Stimulated activated CD8-positive, alpha-beta memory T cell treated with anti-CD3 and anti-CD28 coated beads, Interleukin-4, amount 100 ng/mL, for 24 hours (primary cell): ENCODE measurements at places on chromosomes 5 and 9.

DNA sequence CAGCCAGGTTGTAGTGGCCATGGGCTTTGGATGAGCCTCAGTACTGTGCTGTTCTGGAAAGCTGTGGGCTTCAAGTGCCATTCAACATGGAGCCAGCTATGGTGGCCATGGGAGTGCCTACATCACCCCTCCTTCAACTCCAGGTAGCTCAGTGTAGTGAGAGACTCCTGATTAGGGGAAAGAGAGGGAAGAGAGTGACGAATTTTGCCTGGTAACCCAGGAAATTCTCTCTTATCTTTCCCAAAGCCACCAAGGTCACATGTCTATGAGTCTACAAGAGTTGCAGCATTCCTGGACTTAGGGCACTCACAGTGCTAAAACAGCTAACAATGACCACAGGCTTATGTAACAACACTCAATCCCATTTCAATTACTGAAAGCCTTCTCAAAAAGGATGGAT, 81.7 kb upstream of the SPTLC1 start:
- no peak for DNase-seq

GRCh38 chr5:124511791-124512190, 234.6 kb downstream of the ZNF608 start:
- no peak for DNase-seq

- DNase-seq = no peak
These were observed 342.5 kb downstream of the SPATA31D1 start for GRCh38 chr9:82331079-82331478.

DNA sequence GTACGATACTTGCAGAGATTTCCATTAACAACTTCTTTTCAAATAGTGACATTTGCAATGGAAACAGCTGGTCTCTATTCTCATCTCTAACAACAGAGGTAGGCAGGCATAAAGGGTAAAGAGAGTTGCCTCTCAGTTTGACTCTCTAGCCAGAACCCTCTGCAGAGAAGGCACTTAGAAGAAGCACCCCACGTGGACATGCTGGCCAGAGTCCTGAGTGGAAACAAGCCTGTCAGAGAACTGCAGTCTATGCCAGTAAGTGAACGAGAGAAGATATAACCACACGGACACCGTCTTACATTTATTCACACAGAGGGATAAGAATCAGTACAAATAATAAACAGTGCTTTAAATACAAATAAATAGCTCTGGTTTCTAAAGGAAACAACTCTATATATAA, 11.0 kb upstream of the LHX6 start:
- DNase-seq = no peak

DNA sequence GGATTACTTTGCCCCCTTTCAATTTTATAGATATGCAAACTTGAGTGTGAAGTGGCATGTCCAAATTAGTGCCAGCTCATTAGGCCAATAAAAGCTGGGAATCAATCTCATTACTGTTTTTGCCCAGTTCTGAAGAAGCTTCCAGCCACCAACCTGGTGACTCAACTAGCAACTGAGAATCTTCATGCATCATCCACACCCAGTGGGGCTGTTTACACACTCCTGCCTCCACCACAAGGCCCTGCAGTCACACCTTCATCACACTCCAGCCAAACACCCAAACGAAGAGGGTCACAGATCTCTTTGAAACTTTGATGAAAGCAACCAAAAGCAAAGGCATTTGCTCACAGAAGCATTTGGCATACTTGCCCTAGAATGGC, 41.3 kb upstream of the S1PR3 start:
- DNase-seq = no peak

GRCh38 chr5:10567121-10567591, 3.3 kb downstream of the ANKRD33B start:
- no peak for DNase-seq

DNA sequence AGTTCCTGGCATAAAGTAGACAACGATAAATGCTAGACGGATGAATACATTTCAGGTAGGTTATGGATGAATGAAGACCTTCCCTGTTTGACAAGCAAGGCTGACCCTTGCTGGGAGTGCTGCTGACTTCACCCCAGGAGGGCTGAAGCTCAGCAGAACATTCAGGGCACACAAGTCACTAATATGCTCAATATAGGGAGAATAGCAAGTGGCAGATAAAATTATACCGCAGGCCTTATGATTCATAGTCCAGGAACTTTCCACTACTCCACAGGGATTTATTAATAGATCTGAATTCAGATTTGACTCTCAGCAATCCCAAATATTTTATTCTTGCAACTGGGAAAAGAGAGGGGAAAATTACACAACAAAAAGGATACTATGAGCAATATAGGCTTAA, 38.2 kb upstream of the GRAMD2B start:
- DNase-seq = no peak
